ENCODE measurements at places on chromosomes 5 and 9.

DNA sequence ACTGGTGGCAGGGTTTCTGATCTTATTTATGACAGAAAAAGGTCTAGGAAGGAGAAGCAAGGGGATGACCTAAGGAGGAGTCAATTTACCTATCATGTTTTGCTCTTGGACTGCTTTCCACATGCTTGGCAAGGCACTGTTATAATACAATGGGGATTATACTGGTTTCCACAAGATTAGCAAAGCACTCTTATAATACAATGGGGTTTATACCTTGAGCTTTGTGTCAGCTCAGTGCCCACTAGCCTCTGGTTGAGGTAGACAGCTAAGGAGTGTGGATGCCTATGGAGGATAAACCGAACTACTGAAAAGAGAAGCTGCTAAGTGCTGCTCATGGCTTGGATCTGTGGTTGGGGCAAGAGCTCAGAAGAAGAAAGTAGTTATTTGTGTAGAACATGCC, 68.7 kb downstream of the MRPS27 start:
- no peak for DNase-seq

GRCh38 chr9:13378154-13378553, 98.7 kb upstream of the MPDZ start:
- no peak for DNase-seq

- no peak for DNase-seq
These were observed 1.9 kb downstream of the GPSM1 start for GRCh38 chr9:136329211-136329627.

DNA sequence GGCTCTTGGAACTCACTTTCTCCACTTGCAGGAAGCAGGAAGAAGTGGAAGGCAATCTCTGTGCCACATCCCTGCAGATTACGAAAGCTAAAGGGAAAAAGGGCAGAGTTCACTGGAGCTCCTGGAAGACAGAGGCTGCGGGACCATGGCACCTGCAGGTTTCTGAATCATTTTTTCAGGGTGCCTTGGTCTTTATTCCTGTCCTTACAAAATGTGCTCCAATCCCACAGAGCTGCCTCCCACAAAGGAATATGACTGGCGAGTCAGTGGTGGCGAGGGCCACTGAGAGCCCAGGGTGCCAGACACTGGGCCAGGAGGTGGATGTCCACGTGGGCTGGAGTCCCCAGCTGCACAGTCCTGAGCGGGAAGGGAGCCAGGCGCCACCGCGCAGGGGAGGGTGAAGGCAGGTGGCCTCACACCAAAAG, 183.0 kb downstream of the FANCC start:
- no peak for DNase-seq

DNA sequence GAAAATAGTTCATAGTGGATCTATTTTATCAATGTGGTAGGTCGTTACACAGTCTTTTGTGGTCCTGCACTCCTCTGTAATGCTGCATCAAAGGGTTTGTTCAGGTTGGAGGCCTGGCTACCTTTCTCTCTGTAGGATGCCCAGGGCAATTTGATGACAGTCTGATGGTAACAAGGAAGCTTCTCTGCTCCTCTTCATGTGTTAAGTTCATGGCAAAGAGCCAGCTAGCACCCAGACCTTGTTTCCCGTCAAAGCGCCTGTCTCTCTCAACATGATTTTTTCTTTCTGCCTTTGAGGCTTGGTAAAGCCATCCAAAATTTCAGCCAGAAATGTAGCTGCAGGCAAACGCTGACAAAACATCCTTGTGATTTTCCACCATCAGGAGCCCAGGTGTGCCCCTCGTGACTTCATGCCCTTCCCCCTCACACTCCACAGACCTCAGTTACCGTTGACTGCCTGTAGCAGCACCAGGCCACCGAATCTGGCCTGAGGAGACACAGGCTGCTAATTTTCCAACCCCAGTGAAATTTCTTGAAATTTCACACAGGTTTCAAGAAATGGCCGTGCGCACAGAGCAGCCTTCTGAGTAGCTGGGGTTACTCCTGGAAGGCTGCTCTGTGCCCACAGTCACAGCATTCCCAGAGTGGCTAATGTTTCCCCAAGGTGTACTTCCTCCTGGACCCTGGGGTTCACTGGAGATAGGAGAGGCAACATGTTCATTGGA, 292.7 kb downstream of the CWC27 start:
- DNase-seq, result peak; percentile 66

- no peak for DNase-seq
These were observed 30.4 kb upstream of the FABP6 start for GRCh38 chr5:160198841-160199409.

DNA sequence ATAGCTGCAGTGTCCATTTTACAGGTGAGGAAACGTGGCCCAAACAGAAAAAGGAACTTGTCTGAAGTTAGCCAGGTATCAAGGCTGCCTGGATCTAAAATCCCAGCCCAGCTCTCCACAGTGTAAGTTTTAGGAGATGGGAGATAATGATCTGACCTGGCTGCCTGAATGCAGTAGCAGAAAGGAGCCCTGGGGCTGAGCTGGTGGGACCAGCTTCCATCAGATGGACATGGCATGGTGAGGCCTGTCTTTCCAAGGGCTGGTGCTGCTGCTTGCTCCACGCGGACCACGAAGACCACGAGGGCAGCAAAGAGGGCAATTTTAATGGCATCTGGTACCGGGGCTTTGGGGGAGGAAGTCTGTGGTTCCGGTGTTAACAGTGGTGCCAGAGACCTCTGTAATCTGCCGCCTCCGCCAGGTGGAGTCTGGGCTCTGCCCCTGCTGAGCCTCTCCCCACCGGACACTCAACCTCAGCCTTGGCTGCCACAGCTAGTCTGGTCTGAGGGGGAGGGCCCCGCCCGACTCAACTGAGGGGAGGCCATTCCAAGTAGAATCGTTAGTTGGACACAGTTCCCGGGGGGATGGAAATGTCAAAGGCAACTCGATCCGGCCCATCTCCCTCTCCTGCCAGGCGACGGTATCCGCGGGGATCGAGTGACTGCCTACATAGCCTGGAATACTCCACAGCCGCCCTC, 650 bp downstream of the MYORG start:
- DNase-seq, result peak; percentile 74

- no peak for DNase-seq
These were observed 1641.8 kb upstream of the WWC1 start for GRCh38 chr5:166649676-166650075.

- DNase-seq, result no peak
These were observed 115.3 kb downstream of the ROR2 start for GRCh38 chr9:91834740-91835139.

DNA sequence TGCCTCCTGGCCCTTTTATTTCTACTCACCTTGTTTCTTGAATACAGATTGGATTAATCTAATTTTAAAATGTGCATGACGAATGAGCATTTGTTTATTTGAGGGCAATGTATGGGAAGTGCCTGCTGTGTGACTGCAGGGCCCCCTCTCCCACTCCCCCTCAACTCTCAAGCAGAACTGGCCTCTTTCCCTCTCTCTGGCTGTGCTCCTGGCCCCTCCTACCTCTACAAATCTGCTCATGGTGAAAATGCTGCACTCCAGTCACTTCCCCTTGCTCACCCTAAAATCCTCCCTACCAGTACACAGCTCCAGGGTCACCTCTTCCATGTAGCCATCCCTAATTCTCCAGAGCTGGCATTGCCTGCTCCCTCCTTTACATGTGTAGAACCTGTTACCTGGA, 17.2 kb upstream of the NDST1 start:
- DNase-seq, result no peak

GRCh38 chr9:117938896-117939295, 234.7 kb downstream of the TLR4 start:
- no peak for DNase-seq

GRCh38 chr5:76742583-76742982, 26.7 kb downstream of the F2R start:
- DNase-seq, result no peak

DNA sequence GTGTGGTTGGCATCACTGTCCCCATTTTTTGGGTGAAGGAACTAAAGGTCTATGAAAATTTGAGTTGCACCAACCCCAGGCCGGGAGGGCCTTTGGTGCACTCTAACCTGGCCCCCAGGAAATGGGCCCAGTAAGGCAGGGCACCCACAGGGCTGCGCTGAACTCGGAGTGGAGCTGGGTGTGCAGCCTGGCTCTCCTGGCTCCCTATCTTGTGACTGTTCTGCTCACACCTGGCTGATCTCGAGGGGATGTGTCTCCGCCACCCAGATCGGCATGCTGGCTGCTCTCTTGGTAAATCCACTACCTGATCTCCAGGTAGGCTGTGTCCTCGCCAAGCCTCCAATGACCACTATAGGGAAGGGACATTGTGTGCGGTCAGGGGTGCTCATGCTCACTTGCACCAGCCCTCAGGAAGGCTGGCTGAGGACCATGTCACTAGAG, 259.8 kb downstream of the NSG2 start:
- no peak for DNase-seq

DNA sequence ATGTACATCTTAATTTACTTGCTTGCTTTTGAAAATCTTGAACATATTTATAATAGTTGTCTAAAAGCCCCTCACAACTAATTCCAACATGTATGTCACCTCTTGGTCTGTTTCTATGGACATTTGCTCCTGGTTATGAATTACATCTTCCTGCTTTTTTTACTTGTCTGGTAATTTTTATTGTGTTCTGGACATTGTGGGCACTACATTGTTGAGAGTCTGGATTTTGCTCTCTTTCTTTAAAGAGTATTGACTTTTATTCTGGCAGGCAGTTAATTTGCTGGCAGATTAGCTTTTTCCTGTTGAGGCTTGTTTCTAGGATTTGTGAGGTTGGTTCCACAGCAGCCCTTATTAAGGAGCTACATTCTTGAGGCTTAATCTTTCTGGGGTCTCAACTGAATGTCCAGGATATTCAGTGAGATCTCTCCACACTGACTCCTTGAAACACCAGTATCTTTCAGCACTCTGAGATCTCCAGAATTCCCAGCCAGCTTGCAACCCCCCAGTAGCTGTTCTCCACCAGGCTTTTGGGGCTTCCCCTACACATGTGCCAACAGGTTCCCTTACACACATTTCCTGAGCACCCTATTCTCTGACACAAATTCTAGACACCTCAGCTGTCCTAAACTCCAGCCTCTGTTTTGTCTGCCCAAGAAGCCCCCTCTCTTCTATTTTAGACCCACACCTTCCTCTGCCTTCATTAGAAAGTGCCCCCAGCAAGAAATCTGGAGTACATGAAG, 27.4 kb downstream of the KIAA1191 start:
- no peak for DNase-seq

DNA sequence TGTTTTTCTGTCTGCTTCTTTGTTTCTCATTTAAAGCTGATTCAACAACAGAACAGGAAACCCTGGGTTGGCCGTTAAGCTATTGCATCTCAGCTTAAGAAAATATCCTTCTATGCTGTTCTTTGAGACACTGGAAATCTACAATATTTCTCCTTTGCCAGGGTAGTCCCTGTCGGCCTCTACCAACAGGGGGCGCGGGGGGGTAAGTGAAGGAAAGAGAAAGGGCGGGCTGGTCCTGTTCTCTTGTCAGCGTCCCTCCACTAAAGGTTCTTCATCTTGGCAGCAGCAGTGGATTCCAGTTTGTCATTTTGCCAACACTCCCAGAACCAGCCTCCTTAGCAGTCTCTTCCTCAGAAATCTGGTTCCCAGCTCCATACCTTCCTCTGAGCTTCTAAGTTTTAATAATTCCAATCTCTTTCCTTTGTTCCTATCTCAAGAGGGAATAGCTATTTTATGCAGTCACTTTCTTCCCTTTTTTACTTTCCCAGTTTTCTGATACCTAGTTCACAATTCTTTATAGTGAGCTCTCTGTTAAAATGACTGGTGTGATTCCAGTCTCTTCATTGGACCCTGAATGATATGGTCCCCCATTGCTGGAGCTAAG, 222.3 kb downstream of the GLIS3 start:
- peak; percentile 38 for DNase-seq

Data from germinal center (tissue), 1 donor.